Naive thymus-derived CD4-positive, alpha-beta T cell (primary cell): ENCODE measurements at places on chromosomes 2 and 18. TPM values are rescaled to one million over a fixed set of nuclear protein-coding genes. Genes with fewer than 3 reads are reported as not detected.
A peak's percentile ranks its signal among the peaks of the same experiment; 100 is the strongest.

GRCh38 chr2:186058614-186059013 lies 320.0 kb downstream of the FSIP2 start:
- H3K4me1 ChIP-seq: no peaks in the 10 kb centered on the region
- no peaks in the 10 kb centered on the region for H3K27me3 ChIP-seq
- no peak overlapping the region for H3K27ac ChIP-seq
- H3K4me3 ChIP-seq: no peak overlapping the region

Gene MRPS9
- total RNA-seq: 14.2 TPM

Gene CHST9
- total RNA-seq: not detected in 2 replicates

GRCh38 chr2:19933351-19933981 lies 31.7 kb upstream of the TTC32 start:
- H3K4me1 ChIP-seq: no peaks in the 10 kb centered on the region
- H3K4me3 ChIP-seq: no peak overlapping the region
- H3K36me3 ChIP-seq: peaks cover 16% of the 10 kb centered on the region
- DNase-seq: no peak
- no peaks in the 10 kb centered on the region for H3K27me3 ChIP-seq

Gene SLC30A3
- total RNA-seq: not detected

DNA sequence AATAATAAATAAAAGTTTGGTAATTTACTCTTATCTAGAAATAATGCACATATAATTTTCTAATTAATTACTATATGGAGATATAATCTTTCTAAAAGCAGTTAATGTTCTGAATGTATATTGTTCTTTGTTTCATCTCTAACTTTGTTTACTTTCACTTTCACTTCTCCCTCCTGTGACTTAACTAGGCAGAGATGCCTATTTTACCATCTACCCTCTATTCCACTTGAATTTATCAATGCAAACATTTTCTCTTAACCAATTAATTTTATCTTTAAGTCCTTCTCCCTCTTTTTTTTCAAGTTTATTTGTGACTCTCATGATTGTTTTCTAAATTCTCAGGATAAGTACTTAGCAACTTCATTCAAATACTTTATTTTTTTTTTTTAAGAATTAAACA lies 55.1 kb upstream of the IL1RL1 start:
- H3K27ac ChIP-seq: no peak overlapping the region
- H3K4me1 ChIP-seq: peaks cover 42% of the 10 kb centered on the region
- H3K4me3 ChIP-seq: peak overlapping the region; percentile 28
- DNase-seq: no peak
- no peaks in the 10 kb centered on the region for H3K27me3 ChIP-seq

DNA sequence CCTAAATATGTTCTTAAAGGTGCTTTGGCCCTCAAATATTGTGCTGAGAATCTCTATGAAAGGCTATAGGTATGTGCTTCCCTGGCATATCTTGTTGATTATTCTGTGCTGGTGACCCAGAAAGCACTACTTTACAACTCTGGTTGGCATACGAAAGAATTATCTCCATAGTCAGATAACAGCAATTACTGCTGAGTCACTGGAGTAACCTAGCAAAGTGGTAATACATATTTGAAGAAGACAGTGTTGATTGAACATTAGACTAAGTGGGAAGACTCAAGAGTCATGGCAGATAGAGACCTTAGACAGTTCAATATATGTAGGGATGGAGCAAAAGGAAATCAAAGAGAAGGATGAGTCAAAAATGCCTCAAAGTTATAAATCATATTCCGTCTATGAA lies 1978.5 kb upstream of the LRRTM1 start:
- no peaks in the 10 kb centered on the region for H3K4me1 ChIP-seq
- no peak overlapping the region for H3K4me3 ChIP-seq
- H3K27me3 ChIP-seq: no peaks in the 10 kb centered on the region
- H3K27ac ChIP-seq: no peak overlapping the region
- DNase-seq: no peak

Gene INHBB
- not detected for total RNA-seq

DNA sequence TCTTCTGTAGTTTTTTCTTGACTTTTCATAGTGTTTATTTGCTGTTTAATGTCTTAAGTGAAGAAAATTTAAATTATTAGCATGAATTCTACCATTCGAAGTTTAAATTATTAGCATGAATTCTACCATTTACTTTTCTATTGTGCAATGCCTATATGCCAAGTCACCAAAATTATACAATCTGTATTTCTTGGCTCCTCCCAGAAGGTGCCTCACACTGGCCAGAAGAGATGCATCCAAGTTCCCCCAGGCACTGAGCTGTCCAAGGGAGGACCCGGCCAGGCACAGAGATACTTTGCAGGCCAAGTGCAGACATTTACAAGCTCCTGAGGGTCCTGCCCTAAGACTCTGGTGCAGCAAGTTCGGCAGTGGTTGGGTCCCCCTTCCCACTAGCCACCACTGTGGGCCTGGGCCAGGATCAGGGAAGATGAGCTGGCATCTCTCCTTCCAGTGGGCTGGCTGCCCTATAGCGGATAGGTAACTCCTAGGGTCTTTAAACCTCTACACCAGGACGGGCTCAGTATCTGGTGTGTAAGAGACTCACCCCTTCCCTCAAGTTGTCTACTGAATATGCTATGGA lies 31.3 kb downstream of the TMEM247 start:
- H3K4me1 ChIP-seq: no peaks in the 10 kb centered on the region
- H3K27ac ChIP-seq: no peak overlapping the region
- no peak overlapping the region for H3K4me3 ChIP-seq
- no peaks in the 10 kb centered on the region for H3K27me3 ChIP-seq
- no peaks in the 10 kb centered on the region for H3K36me3 ChIP-seq

DNA sequence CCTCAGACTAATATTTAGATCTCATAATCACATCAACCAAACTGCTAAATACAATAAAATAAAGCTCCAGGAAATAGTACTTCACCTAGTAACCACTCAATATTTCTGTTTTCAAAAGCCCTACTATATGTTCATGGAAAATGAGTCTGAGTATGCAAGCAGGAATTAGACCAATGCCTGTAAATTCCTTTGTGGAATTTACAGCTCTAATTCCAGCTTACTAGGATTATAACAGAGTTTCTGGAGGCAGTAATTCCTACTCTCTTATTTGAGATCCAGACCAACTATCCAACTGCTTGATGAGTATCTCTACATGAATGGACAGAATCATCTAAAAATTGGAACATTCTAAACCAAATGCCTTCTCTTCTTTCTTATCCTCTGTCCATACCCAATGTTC lies 11.6 kb downstream of the CDKL4 start:
- DNase-seq: no peak
- H3K36me3 ChIP-seq: no peaks in the 10 kb centered on the region
- H3K27me3 ChIP-seq: no peaks in the 10 kb centered on the region
- H3K4me1 ChIP-seq: peaks cover 9% of the 10 kb centered on the region
- H3K27ac ChIP-seq: no peak overlapping the region

GRCh38 chr2:240796543-240797499 lies 23.2 kb downstream of the KIF1A start:
- DNase-seq: peak; percentile 3
- no peak overlapping the region for H3K27ac ChIP-seq
- H3K4me1 ChIP-seq: no peaks in the 10 kb centered on the region
